ENCODE measurements at places on chromosomes 11 and 22.

- peak; percentile 73 for DNase-seq
Measured at GRCh38 chr11:61797263-61797944, 4.7 kb downstream of the FEN1 start.

- DNase-seq = no peak
Measured at GRCh38 chr11:47915374-47915773, 65.0 kb upstream of the PTPRJ start.

GRCh38 chr11:2933375-2934020 lies 4.3 kb upstream of the PHLDA2 start:
- peak; percentile 18 for DNase-seq

DNA sequence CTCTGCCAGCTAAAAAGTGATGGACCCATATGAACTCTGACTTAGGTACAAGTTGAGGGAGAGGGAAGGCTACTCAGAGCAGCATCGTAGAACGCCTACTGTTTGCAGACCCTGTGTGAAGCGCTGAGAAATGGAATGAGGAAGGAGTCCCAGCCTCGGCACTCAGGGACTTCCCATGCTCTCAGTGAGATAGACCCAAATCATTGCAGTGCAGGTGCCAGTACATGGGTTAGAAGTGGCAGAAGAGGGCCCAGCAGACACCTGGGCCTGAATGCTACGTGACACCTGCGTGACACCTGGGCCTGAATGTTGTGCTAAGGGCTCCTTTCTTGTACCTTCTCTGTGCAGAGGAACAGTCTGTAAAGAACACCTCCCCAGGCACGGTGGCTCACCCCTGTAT lies 2.6 kb upstream of the PDGFB start:
- no peak for DNase-seq

DNA sequence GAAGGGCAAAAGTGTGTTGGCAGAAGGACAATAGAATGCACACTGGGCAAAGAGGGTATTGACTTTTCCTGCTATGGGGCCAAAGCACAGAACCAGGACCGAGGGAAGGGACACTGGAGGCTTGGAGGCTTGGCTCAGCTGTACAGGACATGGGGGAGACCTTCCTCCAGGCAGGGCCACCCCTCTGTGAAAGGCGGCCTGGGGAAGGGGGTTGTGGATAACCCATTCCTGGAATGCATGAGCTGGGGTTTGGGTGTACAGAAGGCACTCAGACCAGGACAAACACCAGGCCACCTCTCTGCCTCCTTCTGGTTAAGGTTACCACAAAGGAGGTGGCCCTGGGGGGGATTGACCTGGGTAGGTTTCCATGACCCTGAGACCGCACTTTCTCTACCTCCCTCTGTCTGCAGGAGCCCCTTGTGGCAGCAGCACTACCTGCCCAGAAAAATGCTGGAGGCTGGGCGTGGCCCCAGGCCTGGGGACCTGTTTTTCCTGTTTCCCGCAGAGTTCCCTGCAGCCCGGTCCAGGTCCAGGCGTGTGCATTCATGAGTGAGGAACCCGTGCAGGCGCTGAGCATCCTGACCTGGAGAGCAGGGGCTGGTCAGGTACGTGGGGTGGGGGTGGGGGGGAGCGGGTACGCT lies 9.6 kb downstream of the P2RY2 start:
- DNase-seq = no peak

- DNase-seq = no peak
Measured at GRCh38 chr11:126214441-126214840, 2.9 kb downstream of the FAM118B start.

DNA sequence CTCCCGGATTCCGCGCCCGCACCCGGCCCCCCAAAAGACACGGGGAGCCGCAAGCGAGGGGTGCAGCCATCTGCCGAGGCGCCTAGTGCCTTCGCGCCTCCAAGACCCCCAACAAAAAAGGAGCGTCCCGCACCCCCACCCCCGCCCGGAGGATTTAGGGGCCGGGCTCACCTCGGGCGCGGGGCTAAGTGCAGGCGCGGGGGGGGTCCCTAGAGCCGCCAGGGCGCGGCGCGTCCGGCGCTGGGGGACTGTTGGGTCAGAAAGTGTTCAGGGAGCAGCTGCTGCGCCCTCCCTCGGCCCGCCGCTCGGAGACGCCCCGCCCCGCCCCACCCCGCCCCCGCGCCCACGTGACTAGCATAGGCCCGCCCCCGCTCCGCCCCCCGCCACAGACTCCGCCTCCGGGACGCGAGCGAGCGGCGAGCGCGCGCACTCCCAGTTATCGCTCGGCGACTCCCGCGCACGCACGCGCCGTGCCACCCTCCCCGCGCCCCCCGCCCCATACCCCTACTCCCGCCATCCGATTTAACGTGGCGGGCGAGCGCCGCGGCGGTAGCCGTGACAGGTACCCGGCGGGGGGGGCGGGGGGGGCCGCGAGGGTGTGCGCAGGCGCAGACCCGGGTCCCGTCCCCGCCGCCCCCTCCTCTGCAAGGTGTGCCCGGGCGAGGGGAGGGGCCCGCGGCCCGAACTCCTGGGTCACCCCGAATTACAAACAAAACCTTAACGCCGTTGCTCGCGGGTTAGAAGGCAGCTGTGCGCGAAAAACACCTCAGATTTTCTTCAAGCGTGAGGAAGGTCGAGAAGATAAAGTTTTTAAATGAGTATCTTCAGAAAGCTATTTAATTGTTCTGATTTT lies 56.2 kb downstream of the KCNJ4 start:
- peak; percentile 85 for DNase-seq

- peak; percentile 65 for DNase-seq
Measured at GRCh38 chr22:22855617-22856308, 31.9 kb upstream of the IGLL5 start.

DNA sequence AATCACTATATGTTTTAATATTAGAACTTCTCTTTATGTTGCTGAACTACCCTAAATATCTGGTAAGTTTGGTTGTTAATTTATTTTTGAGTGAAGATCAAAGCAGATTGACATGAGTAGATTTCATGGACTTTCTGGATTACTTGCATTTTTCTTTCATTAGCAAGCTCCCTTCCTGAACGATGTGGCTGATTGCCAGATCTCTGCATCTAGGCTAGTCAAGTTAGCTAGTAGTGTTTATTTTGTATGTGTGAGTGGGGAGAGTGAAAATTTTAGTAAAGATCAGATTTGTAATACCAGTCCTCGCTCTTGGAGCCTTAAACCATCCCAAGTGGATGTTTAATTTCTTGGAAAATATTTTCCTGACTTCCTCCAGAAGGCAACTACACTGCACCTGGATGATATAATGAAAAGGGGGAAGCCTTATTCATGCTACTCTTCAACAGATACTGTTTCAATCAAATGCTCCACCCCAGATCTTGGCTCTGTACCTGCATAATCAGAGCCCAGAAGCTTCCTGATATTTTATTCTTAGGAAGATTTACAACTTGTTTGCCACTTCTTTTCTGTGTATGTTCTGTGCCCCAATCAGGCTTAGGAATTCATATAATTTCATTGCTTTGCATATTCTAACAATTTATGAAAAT lies 143.2 kb upstream of the GRIA4 start:
- DNase-seq = no peak

GRCh38 chr11:19996571-19996970 lies 163.7 kb downstream of the DBX1 start:
- no peak for DNase-seq

- no peak for DNase-seq
Measured at GRCh38 chr22:36362075-36362474, 25.7 kb downstream of the MYH9 start.

DNA sequence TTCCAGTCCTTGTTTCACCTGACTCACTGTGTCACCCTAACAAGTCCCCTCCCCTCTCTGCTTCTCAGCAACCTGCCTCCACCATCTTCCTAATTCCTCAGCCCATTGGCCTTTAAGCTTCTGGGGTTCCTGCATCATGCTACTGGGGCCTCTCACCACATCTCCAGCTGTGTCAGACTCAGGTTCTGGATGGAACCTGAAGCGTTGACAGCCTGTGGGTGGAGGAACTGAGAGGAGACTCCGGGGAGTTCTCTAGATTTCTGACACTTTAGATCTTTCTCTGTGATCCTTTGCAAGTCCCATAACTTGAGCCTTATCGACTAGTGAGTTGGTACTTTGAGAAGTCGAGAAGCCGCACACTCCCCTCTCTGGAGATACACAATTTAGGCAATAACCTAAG lies 11.6 kb upstream of the SLC5A1 start:
- no peak for DNase-seq

- DNase-seq = no peak
Measured at GRCh38 chr22:30235687-30236170, 10.8 kb downstream of the LIF start.
